ENCODE measurements at places on chromosomes 3 and 15.

DNA sequence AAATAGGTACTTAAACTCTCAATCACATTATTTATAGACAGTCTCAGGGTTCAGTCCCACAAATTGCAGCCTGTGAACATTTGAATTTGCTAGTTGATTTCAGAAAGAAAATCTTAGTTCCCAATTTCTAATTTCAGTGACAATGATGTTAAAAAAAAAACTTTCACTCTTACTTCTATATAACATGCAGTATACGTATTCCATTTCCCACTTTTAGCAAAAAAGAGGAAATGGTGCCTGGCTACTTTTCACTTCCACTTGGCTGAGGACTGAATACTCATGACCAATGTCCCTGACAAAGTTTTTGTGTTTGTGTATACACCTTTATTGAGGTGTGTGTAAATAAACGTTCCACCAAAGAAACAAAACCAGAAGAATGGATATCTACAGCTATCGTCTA is 32.1 kb upstream of the XCR1 start:
- DNase-seq = no peak

DNA sequence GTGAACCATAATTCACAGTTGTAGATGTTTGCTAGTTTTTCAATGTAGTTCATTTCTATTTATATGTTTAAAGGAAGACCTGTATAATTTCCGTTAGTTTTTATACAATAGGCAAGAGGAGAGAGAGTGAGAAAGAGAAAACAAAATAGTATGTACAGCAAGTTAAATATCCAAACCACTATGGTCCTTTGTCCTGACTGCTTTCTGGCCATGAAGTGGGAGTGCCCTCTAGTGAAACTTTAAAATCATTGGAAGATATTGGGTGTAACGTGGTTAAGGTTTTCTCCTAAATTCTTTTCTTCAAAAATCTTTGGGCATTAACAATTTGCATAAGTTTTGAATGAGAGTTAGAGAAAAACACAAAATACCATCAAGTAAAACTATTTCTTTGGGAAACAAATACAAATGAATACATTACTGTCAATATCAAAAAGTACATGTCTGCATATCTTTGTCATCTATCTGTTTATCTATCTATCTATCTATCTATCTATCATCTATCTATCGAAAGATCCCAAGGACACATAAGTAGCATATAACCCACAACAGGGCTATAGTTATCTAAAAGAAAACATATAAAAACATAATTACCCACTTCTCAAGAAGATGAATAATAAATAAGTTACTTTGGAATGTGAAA is 534.6 kb upstream of the ATP11B start:
- no peak for DNase-seq

DNA sequence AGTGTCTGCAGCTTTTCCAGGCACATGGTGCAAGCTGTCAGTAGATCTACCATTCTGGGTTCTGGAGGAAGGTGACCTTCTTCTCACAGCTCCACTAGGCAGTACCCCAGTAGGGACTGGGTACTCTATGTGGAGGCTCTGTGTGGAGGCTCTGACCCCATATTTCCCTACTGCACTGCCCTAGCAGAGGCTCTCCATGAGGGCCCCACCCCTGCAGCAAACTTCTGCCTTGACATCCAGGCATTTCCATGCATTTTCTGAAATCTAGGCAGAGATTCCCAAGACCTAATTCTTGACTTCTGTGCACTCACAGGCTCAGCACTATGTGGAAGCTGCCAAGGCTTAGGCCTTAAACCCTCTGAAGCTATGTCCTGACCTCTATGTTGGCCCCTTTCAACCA is 1060.0 kb downstream of the NAALADL2 start:
- no peak for DNase-seq

DNA sequence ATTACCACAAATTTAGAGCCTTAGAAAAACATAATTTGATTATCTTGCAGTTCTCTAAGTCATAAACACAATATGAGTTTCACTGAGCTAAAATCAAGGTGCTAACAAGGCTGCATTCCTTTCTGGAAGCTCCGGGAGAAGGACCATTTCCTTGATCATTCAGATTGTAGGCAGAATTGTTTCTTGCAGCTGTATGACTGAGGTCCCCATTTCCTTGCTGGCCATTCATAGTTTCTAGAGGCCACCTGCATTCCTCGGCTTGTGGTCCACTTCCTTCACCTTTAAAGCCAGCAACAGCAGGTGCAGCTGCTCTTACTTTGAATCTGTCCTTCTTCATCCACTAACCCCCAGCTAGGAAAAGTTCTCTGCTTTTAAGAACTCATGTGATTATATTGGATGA is 58.7 kb downstream of the IFT80 start:
- DNase-seq = no peak

- no peak for DNase-seq
Measured at GRCh38 chr15:42050484-42051255, 29.8 kb upstream of the PLA2G4E start.

GRCh38 chr3:44227632-44228031 is 14.1 kb upstream of the TOPAZ1 start:
- no peak for DNase-seq

DNA sequence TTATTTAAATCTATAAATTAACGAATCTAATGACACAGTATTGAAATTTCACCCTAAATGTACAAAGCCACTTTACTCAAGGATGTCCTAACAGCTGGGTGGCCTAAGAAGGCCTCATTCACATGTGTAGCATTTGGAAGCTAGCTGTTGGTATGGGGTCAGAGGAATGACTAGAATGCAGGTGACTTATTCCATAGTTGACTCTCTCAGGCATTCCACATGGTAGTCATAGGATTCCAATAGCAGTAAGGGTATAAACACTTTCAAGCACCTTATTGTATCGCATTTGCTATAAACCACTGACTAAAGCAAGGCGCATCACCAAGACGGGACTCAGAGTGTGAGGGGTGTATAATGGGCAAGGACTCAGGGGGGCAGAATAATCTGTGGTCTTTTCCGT is 294.8 kb upstream of the EPHA3 start:
- DNase-seq = no peak
